ENCODE measurements at places on chromosomes 4 and X. TPM values are rescaled to one million over a fixed set of nuclear protein-coding genes. Genes with fewer than 3 reads are reported as not detected.

The MAML3 gene
- 3.4 TPM for total RNA-seq

The OTUD6A gene
- not detected for total RNA-seq

The CXCL6 gene
- 0.46 TPM for total RNA-seq

The SPANXA2 gene
- total RNA-seq, result not detected

The NUP62CL gene
- 0.88 TPM for total RNA-seq

The FANCB gene
- total RNA-seq, result 0.89 TPM

The UGT2B17 gene
- not detected for total RNA-seq

The EPHA5 gene
- total RNA-seq, result 0.74 TPM

The AMBN gene
- not detected for total RNA-seq

The PCDH10 gene
- 1.1 TPM for total RNA-seq

The SPATA4 gene
- 1.0 TPM for total RNA-seq

The PNMA6A gene
- total RNA-seq, result 1.3 TPM

The GSX2 gene
- total RNA-seq, result not detected

The KLF3 gene
- total RNA-seq, result 26.2 TPM

The GRK4 gene
- 13.1 TPM for total RNA-seq

The DMRTC1B gene
- not detected for total RNA-seq

The APELA gene
- total RNA-seq, result not detected

The GC gene
- 0.61 TPM for total RNA-seq

The CABS1 gene
- total RNA-seq, result not detected

The FAM9B gene
- total RNA-seq, result not detected

The OPRPN gene
- not detected for total RNA-seq

The TMEM184C gene
- total RNA-seq, result 31.3 TPM

The LRRC66 gene
- total RNA-seq, result 0.50 TPM

The TRIM2 gene
- 45.3 TPM for total RNA-seq

The DCAF12L2 gene
- not detected for total RNA-seq

The SYAP1 gene
- total RNA-seq, result 17.2 TPM

The CSAG3 gene
- not detected for total RNA-seq

The FHDC1 gene
- 0.37 TPM for total RNA-seq

The TMEM255A gene
- 0.63 TPM for total RNA-seq

The SMIM31 gene
- total RNA-seq, result not detected

The MAGIX gene
- total RNA-seq, result 14.8 TPM

The MAGEE2 gene
- 0.37 TPM for total RNA-seq

The TNMD gene
- total RNA-seq, result not detected

The CITED1 gene
- total RNA-seq, result not detected

The CSN1S1 gene
- not detected for total RNA-seq

The SOD3 gene
- total RNA-seq, result 70.3 TPM
